Stimulated activated CD8-positive, alpha-beta memory T cell treated with anti-CD3 and anti-CD28 coated beads, Interleukin-4, amount 100 ng/mL, for 4 hours (primary cell): ENCODE measurements at places on chromosomes 12 and 14.

GRCh38 chr12:68119724-68120211 lies 39.8 kb downstream of the IFNG start:
- peak; percentile 36 for DNase-seq

- DNase-seq = no peak
Observed at GRCh38 chr12:43789941-43790340, 16.2 kb downstream of the TWF1 start.

DNA sequence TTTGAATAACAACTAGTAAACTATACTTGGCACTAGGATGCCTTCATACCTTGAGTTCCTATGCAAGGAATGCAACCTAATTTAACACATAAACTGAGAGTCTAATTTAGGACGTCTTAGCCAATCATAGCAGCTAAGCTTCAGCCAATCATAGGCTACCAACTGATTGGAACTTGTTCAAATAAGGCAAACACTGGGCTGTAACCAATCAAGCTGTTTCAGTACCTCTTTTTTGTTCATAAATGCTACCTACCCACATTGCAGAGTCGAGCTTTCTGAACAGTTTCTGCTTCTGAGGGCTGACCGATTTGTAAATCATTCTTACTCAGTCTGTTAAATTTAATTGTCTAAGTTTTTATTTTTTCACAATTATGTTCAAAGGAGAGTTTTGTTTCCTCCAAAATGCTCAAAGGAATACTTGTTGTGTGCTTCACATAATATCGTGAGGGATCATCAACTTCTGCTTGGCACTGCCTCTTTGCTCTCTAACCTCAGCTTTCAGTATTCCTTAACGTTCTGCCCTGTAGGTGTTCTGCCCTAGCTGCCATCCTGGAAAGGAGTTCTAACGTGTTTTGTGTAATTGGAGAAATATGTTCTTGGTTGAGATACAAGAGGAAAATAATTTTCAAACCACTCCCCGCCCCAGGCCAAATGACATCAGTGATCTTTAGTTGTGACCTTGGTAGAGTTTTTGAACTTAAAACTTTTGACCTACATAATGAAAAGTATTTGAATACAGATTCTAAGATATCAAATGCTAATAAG lies 380.4 kb upstream of the MIS18BP1 start:
- DNase-seq = no peak

DNA sequence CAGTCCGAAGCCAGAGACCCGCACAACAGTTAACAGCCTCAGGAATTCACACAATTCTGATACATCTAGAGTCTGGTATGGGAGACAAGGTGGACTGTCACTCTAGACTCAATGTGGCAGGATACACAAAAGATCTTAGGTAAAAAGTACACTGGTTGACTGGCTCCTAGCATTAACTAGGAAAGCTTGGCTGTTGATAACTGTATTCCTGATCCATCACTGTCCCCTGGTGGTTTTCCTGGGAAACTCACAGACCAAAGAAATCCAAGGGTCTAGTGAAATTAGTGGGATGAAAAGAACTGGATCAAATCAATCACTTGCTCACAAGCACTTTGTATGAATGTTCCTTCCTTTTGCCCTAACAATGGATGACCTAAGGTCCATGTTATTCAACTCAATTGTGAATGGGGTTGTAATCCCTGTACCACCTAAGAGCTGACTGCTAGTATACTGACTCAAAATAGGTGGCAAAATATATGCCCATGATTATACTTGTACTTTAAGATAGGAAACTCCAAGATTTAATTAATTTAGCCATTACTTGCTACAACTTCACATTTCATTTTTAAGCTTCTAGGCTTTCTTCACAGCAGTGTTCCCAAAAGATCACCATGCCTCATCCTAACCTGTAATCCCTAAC lies 14.0 kb downstream of the NPC2 start:
- no peak for DNase-seq

- no peak for DNase-seq
Observed at GRCh38 chr12:47534695-47535094, 171.1 kb downstream of the RPAP3 start.

- no peak for DNase-seq
Observed at GRCh38 chr14:56331592-56332216, 213.5 kb downstream of the PELI2 start.

GRCh38 chr12:28961948-28962384 lies 187.1 kb upstream of the FAR2 start:
- no peak for DNase-seq

- no peak for DNase-seq
Observed at GRCh38 chr14:74950795-74951442, 4.5 kb downstream of the PGF start.

GRCh38 chr14:68757618-68758081 lies 35.2 kb downstream of the ZFP36L1 start:
- no peak for DNase-seq

DNA sequence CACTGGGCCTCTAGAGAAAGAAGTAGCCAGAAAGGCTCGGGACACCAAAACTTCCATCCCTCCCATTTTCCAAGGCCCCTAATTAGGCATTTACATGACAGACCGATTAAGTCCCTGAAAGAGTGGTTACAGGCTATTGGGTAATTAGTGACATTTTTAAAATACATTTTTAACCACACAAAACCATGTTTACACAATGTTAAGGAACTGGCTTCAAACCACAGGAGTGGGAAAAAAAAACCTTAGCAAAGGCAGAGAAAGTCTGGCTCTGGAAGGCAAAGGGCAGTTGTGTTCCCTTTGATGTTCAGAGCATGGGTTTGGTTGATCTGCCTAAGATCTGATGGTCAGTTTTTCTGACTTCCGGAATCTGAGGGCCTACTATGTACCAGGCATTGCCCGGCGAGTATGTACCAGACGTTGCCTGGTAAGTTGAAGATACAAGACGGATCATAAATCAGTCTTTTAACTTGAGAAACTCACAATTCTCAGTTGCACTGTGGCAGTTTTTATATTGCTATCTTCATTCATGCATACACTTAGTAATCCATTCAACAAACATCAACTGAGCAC lies 576.5 kb downstream of the MED13L start:
- no peak for DNase-seq

DNA sequence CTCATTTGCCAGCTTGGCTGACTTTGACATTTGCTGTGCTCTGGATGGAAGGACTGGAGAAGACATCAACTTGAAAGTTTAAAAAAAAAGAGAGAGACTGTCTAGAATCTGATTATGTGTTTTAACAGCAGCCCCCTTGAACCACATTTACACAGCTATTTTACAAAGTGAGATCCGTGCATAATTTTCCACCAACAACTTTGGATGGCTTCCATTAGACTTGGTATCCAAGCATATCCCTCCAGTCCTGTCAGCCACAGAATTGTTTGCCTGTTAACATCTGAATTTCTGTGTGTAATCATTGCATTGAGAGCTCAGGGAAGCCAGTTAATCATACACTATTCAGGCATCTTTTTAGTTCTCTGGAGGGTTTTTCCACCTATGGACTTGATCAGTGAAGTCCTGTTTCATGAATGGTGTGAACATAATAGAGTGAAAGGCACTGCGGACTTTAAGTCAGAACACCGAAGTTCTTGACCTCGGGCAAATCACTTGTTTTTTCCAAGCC lies 93.7 kb downstream of the SAMD4A start:
- DNase-seq = no peak

DNA sequence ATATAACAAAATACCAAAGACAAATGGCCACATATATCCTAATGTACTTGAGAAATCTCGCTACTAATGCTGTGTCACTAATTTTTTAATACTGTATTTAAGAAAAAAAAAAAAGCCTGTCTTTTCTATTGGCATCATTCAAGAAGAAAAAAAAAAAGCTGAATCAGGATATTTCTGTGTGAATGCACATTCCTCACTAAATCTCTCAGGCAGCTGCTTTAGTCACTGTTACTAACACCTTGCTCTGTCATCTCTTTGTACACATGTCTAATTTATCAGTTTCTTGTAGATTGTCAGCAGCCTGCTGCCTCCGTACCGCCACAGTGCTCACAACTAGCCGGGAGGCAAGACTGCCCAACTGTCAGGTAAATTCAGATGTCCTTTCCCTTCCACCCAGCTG lies 32.0 kb upstream of the FGD4 start:
- DNase-seq = no peak

GRCh38 chr12:66119229-66119869 lies 11.2 kb downstream of the LLPH start:
- DNase-seq = no peak

DNA sequence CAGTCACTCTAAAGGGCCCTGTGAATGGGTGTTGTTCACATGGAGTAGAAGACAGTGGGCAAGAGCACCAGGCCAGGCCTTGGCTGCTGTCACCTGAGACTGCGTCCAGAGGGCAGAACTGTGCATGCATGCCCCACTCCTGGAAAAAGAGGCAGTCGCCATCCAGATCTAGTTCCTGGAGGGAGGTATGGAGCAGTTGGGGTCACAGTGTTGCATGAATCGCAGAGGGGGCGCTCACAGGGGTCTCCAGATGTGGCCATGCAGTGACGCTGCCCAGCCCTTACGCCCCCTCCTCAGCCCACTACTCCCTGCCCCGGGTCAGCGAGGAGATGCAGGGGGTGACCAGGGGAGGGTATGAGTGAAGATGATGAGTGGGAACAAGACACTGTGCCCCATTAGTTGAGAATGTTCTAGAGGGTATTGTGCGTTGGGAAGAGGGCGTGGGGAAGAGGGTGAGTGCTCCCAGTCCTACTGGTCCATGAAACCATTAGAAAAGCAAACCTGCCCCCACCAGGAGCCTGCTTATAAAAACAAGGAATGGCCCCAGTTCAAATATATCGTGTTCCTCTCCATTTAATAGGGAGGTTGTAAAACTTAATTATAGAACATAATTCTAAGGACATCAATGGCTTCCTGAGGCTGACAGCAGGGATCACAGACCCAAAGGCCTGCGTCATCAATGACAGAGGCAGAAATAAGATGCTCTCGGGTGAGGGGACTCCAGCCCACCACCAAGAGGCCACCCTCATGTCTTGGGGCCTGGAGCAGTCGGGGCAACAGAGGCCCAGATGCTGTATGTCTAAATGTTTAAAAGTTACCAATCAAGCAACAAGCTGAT lies 32.2 kb upstream of the BCL7A start:
- no peak for DNase-seq

DNA sequence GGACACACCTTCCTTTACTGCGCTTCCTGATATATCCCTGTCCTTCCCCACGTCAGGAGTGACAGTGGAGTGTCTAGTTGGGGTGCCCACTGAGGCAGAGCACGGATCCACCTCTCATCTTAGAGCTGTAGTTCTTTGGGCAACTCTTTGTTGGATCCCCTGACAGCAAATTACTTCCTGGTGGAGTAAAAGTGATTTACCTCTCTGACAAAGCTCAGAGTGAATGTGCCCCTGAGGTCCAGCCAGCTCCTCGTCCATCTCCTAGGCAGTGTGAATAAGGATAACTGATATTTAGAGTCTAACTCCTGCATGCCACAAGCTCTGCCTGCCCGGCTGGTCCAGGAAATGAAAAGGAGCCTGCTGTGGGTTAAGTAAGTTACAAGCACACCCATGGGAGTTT lies 16.0 kb downstream of the AHSA1 start:
- no peak for DNase-seq

GRCh38 chr14:68377006-68377405 lies 415.9 kb downstream of the ZFP36L1 start:
- no peak for DNase-seq

GRCh38 chr14:66237741-66238140 lies 248.4 kb upstream of the CCDC196 start:
- no peak for DNase-seq

- peak; percentile 35 for DNase-seq
Observed at GRCh38 chr12:122646517-122647217, 56.5 kb downstream of the HCAR2 start.

GRCh38 chr12:81591256-81591655 lies 167.9 kb downstream of the PPFIA2 start:
- DNase-seq = no peak
